ENCODE measurements at places on chromosomes 2 and 18. TPM values are rescaled to one million over a fixed set of nuclear protein-coding genes. Genes with fewer than 3 reads are reported as not detected.
A peak's percentile ranks its signal among the peaks of the same experiment; 100 is the strongest.

RFTN2 gene
- total RNA-seq: 4.0 TPM

FTCDNL1 gene
- 3.4 TPM for total RNA-seq

GPR39 gene
- 8.7 TPM for total RNA-seq

CASP8 gene
- total RNA-seq: 35.3 TPM

CCDC85A gene
- total RNA-seq: 2.1 TPM

C2orf80 gene
- not detected for total RNA-seq

ZNF407 gene
- total RNA-seq: 17.8 TPM

- DNase-seq: no peak
- H3K36me3 ChIP-seq: peaks cover 16% of the 10 kb centered on the region
- H3K4me3 ChIP-seq: no peak overlapping the region
- H3K27me3 ChIP-seq: no peaks in the 10 kb centered on the region
- peak overlapping the region; percentile 86 for H3K27ac ChIP-seq
These were observed 86.1 kb downstream of the TNS1 start for GRCh38 chr2:217916504-217917254.

DNA sequence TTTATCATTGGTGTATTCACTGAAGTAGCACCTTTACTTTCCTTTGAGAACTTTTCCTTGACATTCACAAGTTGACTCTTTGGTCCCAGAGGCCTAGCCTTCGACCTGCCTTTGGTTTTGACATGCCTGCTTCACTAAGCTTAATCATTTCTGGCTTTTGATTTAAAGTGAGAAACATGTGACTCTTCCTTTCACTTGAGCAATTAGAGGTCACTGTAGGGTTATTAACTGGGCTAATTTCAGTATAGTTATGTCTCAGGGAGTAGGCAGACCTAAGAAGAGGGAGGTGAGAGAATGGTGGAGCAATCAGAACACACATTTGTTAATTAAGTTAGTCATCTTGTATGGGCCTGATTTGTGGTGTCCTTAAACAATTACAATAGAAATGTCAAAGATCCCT is 1040.7 kb upstream of the SLC39A10 start:
- no peaks in the 10 kb centered on the region for H3K4me1 ChIP-seq
- no peak for DNase-seq
- H3K27ac ChIP-seq: no peak overlapping the region
- no peak overlapping the region for H3K4me3 ChIP-seq
- H3K36me3 ChIP-seq: no peaks in the 10 kb centered on the region
- no peaks in the 10 kb centered on the region for H3K27me3 ChIP-seq

GRCh38 chr2:15826273-15826717 is 114.1 kb upstream of the MYCN start:
- peak; percentile 80 for DNase-seq
- H3K27ac ChIP-seq: no peak overlapping the region
- H3K4me1 ChIP-seq: no peaks in the 10 kb centered on the region
- H3K36me3 ChIP-seq: no peaks in the 10 kb centered on the region
- no peak overlapping the region for H3K4me3 ChIP-seq

GRCh38 chr2:109499566-109499965 is 114.2 kb downstream of the SEPTIN10 start:
- no peak overlapping the region for H3K27ac ChIP-seq
- H3K4me1 ChIP-seq: no peaks in the 10 kb centered on the region
- no peak overlapping the region for H3K4me3 ChIP-seq
- DNase-seq: no peak

DNA sequence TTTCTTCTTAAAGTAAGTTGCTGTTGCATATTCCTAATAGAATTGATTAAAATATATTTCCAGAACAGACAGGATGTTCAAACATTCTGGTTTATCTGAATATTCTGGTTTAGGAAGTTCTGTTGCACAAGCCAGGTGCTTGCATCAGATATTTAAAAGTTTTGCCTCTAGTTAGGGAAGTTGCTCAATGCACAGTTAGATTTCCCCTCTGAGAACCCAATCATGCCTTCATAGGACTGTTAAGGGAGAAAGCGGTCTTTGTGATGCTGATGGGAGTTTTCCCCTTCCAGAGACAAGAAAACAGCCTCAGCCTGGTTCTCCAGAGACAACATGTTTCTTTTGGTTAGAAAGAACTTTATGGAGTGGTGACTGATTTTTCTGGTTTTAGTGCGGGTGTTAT is 65.6 kb upstream of the REV1 start:
- no peak overlapping the region for H3K27ac ChIP-seq
- no peaks in the 10 kb centered on the region for H3K4me1 ChIP-seq
- no peaks in the 10 kb centered on the region for H3K27me3 ChIP-seq
- no peaks in the 10 kb centered on the region for H3K36me3 ChIP-seq
- no peak for DNase-seq

GRCh38 chr2:32456808-32457207 is 100.0 kb downstream of the BIRC6 start:
- no peaks in the 10 kb centered on the region for H3K4me1 ChIP-seq
- H3K4me3 ChIP-seq: no peak overlapping the region
- no peak for DNase-seq
- no peak overlapping the region for H3K27ac ChIP-seq
- H3K27me3 ChIP-seq: no peaks in the 10 kb centered on the region

- H3K4me1 ChIP-seq: no peaks in the 10 kb centered on the region
- H3K27me3 ChIP-seq: no peaks in the 10 kb centered on the region
- H3K27ac ChIP-seq: no peak overlapping the region
- DNase-seq: no peak
These were observed 248.7 kb downstream of the SOX11 start for GRCh38 chr2:5940596-5941535.

GRCh38 chr2:64454386-64455332 is 697 bp downstream of the LGALSL start:
- peak; percentile 76 for DNase-seq
- peak overlapping the region; percentile 74 for H3K27ac ChIP-seq
- H3K4me1 ChIP-seq: peaks cover 3% of the 10 kb centered on the region
- peak overlapping the region; percentile 70 for H3K4me3 ChIP-seq

DNA sequence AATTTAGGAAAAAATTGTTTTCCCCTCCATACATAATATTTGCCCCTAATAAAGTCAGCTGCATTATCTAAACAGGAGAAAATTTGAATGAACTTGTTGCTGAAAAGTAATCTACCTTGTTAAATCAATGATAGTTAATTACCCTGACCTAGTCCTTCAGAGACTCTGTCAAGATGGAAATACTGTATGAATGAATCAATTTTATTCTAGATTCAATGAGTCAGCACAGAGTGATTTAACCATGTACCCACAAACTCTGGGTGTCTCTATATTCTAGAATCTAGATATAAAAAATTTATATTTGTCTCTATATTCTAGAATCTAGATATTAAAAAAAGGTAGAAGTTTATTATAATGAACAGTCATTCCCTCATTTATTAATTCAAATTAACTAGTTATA is 36.2 kb downstream of the NDUFAF7 start:
- no peaks in the 10 kb centered on the region for H3K27me3 ChIP-seq
- no peak overlapping the region for H3K27ac ChIP-seq
- no peaks in the 10 kb centered on the region for H3K4me1 ChIP-seq
- no peak for DNase-seq

- no peaks in the 10 kb centered on the region for H3K4me1 ChIP-seq
- no peak overlapping the region for H3K27ac ChIP-seq
- H3K27me3 ChIP-seq: no peaks in the 10 kb centered on the region
- DNase-seq: peak; percentile 38
- H3K4me3 ChIP-seq: no peak overlapping the region
These were observed 487.8 kb downstream of the GALR1 start for GRCh38 chr18:77737405-77737804.

DNA sequence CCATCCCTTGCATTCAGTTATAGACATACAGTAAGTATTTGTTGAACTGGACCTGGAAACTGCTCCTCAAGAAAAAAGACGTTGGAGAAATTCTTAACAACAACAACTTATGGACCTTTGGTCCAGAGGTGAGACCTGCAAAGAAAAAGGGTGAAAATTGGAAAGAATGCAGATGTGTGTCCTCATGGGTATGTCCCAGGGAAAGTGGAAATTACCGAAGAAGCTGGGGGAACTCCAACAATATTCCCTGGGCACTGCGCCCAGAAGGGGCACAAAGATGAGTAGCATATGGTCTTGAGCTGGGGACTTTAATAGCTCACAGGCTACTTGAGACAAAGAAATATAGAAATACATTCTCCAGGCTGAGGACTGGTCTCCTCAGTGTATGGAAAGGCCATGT is 35.5 kb upstream of the YWHAQ start:
- H3K27ac ChIP-seq: no peak overlapping the region
- no peaks in the 10 kb centered on the region for H3K36me3 ChIP-seq
- H3K4me3 ChIP-seq: no peak overlapping the region
- DNase-seq: no peak
- H3K27me3 ChIP-seq: no peaks in the 10 kb centered on the region

DNA sequence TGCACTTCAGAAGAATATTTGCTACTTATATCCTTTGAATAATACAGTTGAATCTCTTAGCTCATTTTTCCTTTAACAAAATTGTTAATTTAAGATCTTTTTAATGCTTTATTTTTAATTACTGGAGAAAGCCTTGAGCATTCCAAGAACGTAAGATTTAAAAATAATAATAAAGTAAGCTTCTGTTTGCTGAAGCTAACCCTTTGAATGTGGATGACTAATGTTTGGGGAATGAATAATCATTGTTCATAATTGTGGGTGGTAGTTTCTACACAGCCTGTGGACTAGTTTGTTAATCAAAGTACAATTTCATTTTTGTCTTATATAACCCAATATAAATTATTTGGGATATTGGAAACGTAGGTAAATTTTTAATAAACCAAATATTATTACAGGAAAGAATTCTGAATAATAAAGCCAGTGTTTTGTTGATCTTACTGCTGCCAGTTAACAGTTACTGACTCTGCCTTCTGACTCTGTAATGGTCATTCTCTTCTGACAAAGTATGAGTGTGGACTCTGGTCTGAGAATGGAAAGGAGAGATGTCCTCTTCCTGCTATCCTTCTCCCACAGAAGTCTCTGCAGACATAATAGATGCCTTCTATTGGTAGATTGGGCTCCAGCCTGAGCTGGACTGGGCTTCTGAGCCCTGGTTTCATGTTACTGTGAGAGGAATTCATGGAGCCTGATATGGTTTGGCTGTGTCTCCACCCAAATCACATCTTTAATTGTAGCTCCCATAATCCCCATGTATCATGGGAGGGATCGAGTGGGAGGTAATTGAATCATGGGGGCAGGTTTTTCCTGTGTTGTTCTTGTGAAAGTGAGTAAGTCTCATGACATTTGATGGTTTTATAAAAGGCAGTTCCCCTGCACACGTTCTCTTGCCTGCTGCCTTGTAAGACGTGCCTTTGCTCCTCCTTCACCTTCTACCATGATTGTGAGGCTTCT is 292.7 kb upstream of the SLC39A10 start:
- H3K36me3 ChIP-seq: no peaks in the 10 kb centered on the region
- H3K27me3 ChIP-seq: no peaks in the 10 kb centered on the region
- no peak overlapping the region for H3K27ac ChIP-seq

DNA sequence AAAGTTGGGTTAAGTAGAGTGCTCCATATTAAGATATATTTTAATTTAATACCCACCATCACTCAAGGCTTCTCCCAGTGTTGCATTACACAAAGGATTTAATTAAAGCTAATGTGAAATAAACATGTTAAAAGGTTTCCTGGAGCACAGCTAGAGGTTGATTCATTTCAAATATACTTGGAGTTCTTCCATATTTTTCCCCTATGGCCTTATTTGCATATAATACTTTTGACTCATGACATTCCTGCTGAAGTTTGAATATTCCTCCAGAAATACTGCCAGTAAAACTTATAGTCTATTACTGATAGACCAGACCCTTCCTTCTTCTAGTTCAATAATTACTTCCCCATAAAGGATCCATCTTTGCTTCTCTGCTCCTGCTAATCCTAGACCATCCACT is 227.5 kb downstream of the GULP1 start:
- H3K27ac ChIP-seq: no peak overlapping the region
- no peak overlapping the region for H3K4me3 ChIP-seq
- H3K36me3 ChIP-seq: no peaks in the 10 kb centered on the region
- no peak for DNase-seq

DNA sequence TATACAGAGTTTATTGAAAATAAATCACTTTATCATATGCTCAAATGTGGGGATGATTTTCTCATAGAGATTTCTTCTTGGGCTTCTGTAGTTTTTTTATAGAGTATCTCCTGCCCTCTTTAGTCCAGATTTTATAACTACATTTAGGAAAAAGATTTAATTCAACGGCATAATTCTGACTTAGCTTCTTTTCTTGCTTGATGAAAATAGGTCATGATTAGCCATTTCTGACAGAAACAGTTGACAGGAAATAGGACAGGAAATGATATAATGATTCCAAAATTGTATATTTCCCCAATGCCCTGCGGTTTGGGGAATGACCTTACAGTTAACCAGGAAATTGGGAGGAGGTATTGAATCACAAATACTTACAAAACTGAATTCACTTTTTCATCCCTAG is 1531.9 kb upstream of the ACVR2A start:
- H3K4me3 ChIP-seq: no peak overlapping the region
- H3K27ac ChIP-seq: no peak overlapping the region
- H3K36me3 ChIP-seq: no peaks in the 10 kb centered on the region
- no peaks in the 10 kb centered on the region for H3K27me3 ChIP-seq

DNA sequence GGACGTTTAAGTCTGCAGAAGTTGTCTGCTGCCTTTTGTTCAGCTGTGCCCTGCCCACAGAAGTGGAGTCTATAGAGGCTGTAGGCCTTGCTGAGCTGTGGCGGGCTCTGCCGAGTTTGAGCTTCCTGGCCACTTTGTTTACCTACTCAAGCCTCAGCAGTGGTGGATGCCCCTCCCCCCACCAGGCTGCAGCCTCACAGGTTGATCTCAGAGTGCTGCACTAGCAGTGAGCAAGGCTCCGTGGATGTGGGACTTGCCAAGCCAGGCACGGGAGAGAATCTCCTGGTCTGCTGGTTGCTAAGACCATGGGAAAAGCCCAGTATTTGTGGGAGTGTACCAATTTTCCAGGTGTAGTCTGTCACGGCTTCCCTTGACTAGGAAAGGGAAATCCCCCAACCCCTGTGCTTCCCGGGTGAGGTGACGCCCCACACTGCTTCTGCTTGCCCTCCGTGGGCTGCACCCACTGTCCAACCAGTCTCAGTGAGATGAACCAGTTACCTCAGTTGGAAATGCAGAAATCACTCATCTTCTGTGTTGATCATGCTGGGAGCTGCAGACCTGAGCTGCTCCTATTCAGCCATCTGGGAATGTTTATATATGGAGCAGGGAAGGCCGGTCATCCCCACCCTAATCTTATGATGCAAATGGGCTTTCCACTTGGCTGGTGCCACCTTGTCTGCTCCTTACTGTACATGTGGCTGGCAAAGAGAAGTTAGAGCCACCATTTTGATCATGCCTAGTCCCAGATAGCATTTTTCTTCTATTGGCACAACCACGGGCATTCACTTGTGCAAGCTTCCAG is 156.9 kb upstream of the ITGA6 start:
- H3K27ac ChIP-seq: no peak overlapping the region
- no peaks in the 10 kb centered on the region for H3K27me3 ChIP-seq
- peak; percentile 66 for DNase-seq
- no peak overlapping the region for H3K4me3 ChIP-seq

DNA sequence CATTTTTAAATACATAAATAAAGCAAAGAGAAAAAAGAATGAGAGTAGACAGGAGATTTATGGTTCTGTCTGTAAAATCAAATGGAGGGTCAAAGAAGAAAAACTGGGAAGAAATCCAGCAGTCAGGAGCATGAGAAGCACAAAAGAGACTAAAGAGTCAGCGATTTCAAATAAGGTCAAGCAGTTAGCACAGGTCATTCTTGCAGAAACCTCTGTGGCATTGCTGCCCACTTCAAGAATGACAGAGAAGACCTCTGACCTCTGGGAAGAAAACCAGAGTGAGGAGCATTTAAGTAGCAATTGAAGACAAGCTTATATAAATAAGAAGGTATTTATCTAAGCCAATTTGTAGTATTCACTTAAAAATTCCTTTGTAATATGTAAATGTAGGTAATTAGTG is 172.0 kb upstream of the SPOPL start:
- no peaks in the 10 kb centered on the region for H3K4me1 ChIP-seq
- no peak overlapping the region for H3K27ac ChIP-seq
- no peak for DNase-seq
- H3K36me3 ChIP-seq: no peaks in the 10 kb centered on the region
